ENCODE measurements at places on chromosomes 11 and 22.

GRCh38 chr22:37428649-37429586, 1.6 kb upstream of the ELFN2 start:
- DNase-seq: peak; percentile 31

- peak; percentile 88 for DNase-seq
These were observed 85.5 kb downstream of the ST3GAL4 start for GRCh38 chr11:126440792-126441514.

DNA sequence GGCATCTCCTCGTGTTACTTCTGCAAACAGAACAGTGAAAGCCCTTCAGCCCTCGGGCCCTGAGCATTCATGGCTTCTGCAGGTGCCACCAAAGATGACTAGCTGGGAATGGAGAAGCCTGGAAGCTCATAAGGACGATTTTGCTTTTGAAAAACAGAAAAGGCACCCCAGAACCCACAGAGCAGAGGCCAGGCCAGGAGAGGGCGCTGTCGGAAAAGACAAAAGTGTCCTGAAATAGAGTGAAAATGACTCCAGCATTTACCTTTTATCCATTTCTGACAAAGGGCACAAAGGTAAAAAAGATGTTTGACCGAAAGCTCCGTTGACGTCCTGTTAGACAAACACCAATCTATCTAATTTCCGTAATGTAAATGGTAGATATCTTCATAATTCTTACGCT, 37.6 kb downstream of the ZNF195 start:
- peak; percentile 51 for DNase-seq

DNA sequence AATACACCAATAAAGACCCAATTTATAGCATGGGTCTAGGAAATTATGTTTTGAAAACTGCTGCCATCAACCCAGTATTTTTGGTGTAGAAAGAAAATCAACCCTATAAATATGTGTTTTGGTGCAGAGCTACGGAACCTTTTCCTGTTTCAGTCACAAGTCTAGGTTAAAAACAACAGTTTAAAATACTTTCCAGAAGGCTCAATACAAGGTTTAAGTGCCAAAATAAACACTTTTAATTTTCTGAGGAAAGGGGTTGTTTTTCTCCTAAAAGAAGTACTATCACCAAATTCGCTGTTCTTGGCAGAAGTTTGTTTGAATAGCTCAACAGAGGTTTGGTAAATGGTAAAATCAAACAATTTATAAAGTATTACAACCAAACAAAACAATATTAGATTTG, 201.3 kb downstream of the TMEM135 start:
- no peak for DNase-seq

DNA sequence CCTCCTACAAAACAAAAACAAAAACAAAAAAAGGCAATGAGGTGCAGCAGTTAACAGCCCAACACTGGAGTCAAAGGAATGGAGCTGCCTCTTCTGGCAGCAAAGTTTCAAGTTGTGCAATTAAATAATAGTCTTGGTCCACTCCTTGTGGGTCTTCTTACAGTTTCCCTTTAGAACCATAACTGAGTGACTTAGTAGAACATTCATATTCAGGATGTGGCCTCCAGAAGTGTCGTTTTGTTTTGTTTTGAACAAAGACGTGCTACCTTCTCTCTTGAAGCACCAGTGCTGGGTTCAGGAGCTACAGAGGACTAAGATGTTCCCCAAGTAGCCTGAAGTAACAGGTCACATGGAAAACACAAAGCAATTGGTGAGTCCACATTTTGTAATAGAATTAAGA, 2.0 kb upstream of the JAML start:
- DNase-seq: no peak

GRCh38 chr11:28910926-28911325, 802.7 kb downstream of the METTL15 start:
- DNase-seq: no peak

Measured in stimulated activated effector memory CD8-positive, alpha-beta T cell treated with anti-CD3 and anti-CD28 coated beads, Interleukin-12 subunit alpha, Interleukin-12 subunit beta, amount 100 ng/mL, for 72 hours (primary cell).